HCT116 (cell line): ENCODE measurements at places on chromosomes 1 and 21.

GRCh38 chr1:226420328-226420727 lies 12.4 kb upstream of the PARP1 start:
- no peak for DNase-seq

DNA sequence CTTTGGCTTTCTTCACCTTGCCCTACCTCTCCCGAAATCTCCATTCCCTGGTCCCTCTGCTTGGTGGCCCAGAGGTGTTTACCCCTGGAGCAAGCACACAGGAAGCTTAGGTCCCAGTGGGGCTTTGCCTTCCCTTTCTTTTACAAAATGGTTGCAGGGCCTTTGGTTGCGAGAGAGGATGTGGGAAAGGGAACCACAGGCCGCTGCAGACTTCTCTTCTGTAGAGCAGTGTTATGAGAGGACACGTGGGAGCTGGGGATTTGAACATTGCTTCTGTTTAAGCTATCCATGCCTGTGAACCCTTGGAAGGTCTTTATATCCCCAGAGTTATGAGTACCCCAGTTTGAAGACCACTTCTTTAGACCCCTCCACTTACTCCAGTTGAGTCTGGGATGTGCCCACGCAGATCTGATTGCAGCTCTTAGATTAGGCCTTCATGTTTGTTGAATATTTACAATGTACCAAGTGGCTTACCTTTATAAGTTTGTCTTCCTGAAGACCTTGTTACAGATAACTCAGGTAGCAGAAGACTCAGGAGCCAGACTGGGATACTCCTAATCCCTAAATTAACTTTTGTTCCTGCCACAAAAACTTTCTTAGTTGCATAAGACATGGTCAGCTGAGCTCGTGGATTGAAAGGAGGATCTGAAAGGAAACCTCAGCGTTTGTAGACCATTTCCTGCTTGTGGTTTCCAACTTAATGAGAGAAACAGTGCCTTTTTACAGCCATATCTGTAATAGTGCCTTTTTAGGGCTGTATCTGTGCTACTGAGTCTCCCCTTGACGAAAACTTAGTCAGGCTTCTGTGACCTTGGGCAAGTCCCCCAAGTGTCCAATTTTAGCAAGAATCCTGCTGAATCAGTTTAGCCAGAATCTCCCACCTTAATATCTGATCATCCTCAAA lies 21.9 kb upstream of the IVNS1ABP start:
- no peak for DNase-seq

DNA sequence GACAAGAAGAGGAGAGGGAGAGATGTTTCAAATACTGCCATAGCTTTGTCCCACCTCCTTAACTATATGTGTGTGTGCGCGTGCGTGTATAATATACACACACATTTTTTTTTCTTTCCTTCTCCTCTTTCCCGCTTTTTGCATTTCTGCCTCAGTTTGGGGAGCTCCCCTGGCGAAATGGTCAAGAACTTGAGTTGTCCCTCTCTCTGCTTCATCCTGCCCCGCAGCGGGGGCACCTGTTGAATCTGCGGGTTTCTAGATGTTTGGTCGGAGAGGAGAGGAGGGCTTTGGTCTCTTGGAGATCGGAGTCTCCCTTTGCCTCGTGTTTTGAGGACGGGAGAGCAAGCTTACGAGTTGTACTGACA lies 504 bp downstream of the SCCPDH start:
- no peak for DNase-seq

DNA sequence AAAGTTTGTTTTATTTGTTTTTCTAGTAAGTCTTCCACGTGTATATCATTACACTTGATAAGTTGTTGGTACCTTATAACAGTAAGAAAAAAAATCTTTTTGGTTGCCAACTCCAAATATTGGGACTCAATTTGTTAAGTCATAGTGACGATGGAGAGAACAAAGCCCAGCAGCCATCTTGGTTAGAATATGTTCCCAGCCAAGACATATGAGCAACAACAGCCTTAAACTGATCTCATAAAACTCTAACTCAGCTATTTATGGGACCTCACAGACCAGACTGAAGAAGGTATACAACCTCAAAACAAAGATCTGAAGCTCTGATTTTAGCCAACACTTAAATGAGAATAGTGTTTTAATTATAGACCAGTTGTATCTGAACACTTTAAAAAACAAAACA lies 281.3 kb downstream of the VAV3 start:
- no peak for DNase-seq

- DNase-seq = no peak
These were observed 24.0 kb upstream of the KRTAP21-1 start for GRCh38 chr21:30779249-30779648.

GRCh38 chr1:154956544-154956941 lies 644 bp upstream of the PBXIP1 start:
- DNase-seq = no peak

DNA sequence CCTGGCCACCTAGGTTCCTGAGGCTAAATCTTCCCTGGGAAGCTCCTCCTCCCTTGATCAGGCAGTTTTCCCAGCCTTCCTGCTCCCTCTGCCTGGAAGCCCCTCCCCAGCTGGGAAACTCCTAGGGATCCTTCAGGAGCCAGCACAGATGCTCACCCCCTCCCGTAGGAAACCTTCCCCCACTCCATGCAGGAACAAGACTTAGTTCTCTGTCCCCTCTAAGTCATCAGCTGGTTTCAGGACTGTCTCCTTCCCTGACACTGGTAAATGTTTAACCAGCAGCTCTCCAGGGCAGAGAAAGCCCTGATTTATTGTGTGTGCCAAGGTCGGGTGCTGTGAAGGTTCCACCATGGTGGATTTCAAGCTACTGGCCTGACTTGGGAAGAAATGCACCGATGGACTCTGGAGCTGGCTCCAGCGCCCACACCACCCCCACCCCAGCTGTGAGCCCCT lies 25.0 kb downstream of the TTC39A start:
- DNase-seq = no peak

DNA sequence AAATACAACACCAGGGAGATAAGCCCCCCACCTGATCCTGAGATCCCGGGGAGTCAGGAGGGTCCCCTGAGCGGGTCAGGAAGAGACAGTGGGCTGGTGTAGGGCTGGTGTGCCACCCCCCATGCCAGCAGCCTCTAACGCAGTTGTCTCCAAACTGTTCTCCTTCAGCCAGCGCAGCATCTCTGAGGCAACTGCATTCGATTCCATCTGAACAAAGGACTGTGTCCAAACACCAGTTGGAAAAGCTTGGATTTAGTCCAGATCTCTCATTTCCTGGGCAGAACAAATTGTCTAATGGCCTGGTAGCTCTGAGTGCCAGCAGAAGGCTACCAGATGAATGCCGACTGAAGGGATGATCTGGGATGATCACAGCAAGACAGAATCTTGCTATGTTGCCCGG lies 44.1 kb upstream of the EIF4G3 start:
- DNase-seq = no peak

DNA sequence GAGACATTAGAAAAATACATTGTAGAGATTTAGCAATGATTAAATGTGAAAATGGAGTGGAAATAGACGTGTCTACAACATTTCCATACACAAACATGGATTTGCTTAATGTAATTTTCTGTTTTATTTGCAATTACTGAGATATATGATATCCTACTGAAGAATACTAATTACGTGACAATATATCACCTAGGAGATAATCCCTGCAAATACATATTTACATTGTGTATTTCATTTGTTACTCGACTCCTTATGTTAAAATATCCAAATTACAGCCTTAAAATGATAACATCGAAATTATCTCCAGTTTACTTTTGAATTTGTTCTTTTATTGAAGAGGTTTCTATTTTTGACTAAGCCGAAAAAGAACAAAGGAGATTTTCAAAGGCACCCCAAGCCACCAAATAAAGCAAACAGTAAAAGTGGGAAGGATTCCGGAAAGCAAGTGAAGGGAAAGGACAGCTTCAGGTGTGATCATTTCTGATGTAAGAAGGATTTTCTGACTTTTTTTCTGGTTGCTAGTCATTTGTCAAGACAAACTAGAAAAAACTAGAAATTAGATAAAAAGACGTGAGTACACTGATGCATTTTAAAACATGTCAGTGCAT lies 7.9 kb downstream of the LHX4 start:
- no peak for DNase-seq

DNA sequence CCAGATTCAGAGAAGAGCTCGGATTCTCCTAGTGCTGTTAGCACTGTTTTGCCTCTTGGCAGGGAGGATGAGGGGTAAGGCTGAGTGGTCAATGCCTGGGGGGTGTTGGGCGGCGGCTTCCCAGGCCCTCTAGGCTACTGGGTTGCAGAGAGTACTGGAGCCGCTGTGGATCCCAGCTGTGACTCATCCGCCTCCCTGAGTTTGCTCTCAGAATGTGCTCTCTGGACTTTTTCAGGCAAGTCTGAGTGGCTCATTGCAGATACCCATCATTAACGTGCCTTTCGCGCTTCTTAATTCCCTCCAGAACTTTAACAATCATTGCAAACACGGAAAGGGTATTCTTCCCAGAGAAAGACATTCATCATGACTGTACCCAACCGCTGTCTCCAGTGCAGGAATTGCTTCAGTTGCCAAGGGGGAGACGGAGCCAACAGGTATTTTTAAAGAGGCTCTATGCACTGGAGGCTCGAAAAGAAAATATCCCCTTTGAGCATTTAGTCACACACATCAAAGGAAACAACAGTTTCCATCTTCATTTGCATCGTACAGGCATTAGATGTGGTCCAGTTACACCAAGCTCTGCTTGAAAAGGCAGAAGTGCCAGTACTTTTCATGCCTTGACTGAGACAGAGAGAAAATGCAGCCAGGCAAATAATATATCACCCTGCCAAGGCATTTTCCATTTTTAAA lies 14.4 kb upstream of the CAMTA1 start:
- no peak for DNase-seq

- no peak for DNase-seq
These were observed 375.8 kb downstream of the NCAM2 start for GRCh38 chr21:21373969-21374368.

- no peak for DNase-seq
These were observed 16.9 kb upstream of the MCL1 start for GRCh38 chr1:150596095-150596892.

DNA sequence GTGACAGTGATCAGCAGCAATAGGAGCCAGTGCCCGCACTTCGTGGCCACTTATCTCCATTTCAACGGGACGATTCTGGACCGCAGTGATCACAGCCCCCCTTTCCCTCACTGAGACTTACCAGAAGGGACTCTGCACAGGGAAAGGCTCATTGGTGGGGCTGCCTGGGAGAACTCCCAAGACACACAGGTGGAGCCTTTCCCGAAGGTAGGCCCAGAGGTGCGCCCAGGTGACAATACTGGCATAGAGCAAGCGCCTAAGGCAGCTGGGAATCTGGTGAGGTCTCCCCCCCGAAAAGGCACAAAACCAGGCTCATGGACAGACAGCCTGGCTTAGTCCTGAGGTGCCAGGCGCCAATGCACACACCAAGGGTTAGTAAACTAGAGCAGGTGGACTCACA lies 318.9 kb downstream of the AJAP1 start:
- no peak for DNase-seq

DNA sequence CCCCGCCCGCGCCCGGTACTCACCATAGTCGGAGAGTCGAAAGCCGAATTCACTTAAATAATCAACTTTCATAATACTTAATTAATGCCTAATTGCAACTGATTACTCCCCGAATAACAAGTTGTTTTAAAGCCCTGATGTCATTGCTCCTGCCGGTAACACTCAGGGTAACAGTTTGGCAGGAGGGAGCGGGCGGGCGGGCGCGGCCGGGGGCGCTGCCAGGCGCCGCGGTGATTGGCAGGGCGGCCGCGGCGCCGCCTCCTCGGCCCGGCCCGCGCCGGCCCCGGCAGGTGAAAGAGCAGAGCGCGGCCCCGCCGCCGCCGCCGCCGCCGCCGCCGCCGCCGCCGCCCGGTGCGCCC lies 102.2 kb downstream of the CASZ1 start:
- DNase-seq = no peak

- no peak for DNase-seq
These were observed 14.4 kb downstream of the SDCCAG8 start for GRCh38 chr1:243270097-243270864.

GRCh38 chr1:194644528-194644927 lies 1458.1 kb upstream of the B3GALT2 start:
- DNase-seq = no peak

DNA sequence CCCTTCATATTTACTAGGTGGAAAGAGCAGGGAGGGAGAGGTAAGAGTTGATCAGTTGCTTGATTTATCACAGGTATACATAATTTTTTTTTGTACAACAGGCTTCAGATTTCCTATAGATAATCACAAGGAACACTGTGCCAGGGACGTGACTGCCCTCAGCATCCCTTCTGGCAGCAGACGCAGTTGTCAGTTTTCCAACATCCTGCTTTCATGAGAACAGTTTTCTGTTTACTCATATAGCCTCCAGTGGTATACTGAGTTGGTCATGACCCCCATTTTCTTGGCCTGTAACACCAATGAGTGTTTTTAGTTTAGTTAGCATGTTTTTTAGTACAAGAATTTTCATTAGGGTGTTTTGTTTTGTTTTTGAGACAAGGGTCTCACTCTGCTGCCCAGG lies 37.9 kb upstream of the PTPRF start:
- DNase-seq = no peak

DNA sequence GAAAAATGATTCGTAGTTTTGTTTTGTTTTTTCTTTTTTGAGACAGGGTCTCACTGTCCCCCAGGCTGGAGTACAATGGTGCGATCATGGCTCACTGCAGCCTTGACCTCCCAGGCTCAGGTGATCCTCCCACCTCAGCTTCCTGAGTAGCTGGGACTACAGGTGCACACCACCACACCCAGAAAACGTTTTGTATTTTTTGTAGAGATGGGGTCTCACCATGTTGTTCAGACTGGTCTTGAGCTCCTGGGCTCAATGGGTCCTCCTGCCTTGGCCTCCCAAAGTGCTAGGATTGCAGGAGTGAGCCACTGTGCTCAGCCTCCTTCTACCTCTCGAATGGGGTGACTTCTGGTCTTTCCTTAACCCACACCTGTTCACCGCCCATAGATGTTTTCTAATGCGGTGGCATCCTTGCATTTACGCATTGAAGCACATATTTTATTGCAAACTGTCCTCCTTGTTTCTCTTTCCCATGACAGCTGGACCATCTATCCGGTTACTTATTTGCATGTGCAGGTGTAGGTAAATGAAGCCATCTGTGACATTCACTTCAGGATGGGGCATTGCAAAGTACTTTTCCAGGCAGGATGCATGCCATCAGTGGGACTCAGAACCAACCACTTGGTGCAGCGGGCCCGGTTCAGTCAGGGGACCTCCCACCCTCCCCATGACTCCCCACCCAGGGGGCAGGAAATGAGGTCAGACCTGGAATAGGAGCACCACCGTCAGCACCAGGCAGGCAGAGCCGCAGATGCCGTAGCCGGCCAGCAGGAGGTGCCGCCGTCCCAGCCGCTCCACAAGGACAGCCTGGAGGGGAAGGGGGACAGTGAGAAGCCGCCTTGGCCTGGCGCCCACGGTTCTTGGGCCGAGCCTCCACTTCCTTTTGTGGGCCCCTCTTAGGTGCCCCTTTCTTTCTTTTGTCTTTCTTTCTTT lies 16.5 kb downstream of the SLC2A7 start:
- no peak for DNase-seq
